ENCODE measurements at places on chromosomes 16 and 17. TPM values are rescaled to one million over a fixed set of nuclear protein-coding genes. Genes with fewer than 3 reads are reported as not detected.

ALOX15B gene
- not detected for total RNA-seq

TUBB3 gene
- total RNA-seq = 25.4 TPM

EPOP gene
- total RNA-seq = 2.4 TPM

SF3B3 gene
- total RNA-seq = 71.8 TPM

CLEC18C gene
- 0.43 TPM for total RNA-seq

DPEP2 gene
- total RNA-seq = 0.49 TPM

GPR139 gene
- total RNA-seq = not detected

SCNN1B gene
- 2.0 TPM for total RNA-seq

ZNF598 gene
- total RNA-seq = 41.6 TPM

LLGL2 gene
- 93.4 TPM for total RNA-seq

CA5A gene
- not detected for total RNA-seq

KIF18B gene
- total RNA-seq = 0.40 TPM

TP53TG3F gene
- 0.16 TPM for total RNA-seq

TM4SF5 gene
- total RNA-seq = 0.72 TPM

CCL16 gene
- not detected for total RNA-seq

RPL13 gene
- 1,608 TPM for total RNA-seq

MPV17L gene
- total RNA-seq = 48.3 TPM

Measured in pancreas (tissue), 10 donors.